ENCODE measurements at places on chromosomes 7 and 10.

DNA sequence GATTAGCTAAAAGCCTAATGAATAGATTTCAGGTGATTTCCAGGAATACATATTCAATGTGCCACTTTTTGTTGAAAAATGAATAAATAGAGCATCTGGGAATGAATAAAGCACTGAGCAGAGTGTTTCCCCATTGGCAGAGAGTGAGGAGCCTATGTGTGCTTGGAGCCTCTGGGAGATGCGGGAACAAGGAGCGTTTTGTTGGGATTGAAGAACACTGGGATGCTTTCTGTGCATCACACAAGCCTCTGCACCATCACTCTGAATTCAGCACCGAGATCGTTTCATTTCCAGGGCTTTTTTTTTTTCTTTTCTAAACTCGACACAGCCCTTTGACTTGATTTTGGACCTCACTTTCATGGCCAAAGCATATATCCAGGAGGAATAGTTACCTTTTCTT lies 111.4 kb downstream of the BAMBI start:
- no peak for DNase-seq

GRCh38 chr10:20004087-20004523 lies 187.9 kb downstream of the PLXDC2 start:
- DNase-seq, result no peak

GRCh38 chr7:45295222-45295621 lies 137.6 kb downstream of the RAMP3 start:
- DNase-seq, result no peak

GRCh38 chr7:118802726-118803125 lies 578.2 kb downstream of the ANKRD7 start:
- no peak for DNase-seq

DNA sequence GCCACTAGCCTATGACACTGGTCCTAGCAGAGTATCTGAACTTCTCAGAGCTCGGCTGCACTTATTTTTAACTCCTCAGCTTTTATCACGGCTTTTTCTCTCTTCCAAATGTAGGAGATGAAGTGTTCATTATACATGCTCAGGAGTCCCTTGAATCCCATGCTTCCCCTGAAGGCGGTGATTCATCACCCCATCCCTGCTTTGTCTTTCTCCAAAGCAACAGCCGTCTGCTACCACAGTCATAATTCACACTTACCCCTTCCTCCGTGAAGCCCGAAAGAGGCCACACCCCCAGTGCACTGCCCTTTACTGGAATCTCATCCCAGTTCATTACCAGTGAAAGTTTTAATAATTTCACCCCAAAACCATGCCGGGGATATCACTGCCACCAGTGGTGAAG lies 301.5 kb upstream of the SHH start:
- DNase-seq, result no peak

GRCh38 chr10:93548376-93549071 lies 17.9 kb upstream of the FFAR4 start:
- no peak for DNase-seq

- DNase-seq, result no peak
Observed at GRCh38 chr7:154583454-154583853, 419.5 kb downstream of the PAXIP1 start.

- no peak for DNase-seq
Observed at GRCh38 chr10:85643171-85643844, 723.3 kb downstream of the GRID1 start.

DNA sequence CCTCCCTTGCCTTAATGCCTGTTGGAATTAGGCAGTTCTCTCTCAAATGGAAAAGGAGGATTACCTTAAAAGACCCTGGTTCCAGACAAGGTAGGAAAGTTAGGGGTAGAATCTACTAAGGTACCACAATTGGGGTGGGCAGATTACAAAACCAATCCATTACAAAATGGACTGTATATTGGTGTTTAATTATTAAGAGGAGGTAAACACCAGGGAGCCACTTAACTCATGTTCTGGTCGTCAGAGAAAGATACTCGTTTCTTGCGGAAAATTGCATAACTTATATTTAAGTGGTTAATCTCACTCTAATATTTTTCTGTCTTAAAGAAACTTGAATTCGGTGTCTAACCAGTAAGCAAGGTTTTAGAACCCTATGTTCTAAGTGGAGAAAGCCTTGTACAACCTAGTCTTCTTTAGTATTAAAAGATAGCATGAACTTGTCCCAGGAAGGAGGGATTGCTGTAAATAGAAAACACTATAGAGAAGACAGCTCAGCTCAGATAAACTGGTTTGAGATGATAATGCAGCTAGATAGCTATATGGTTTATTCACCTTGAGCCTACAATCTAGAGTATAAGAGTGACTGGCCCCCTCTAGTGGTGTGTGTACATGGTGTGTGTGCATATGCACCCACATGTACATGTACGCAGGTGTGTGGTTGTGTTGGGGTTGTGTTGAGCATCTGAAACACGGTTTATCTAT lies 58.0 kb upstream of the STRIP2 start:
- DNase-seq, result peak; percentile 5

GRCh38 chr7:134210976-134211663 lies 84.0 kb downstream of the LRGUK start:
- no peak for DNase-seq

- DNase-seq, result peak; percentile 80
Observed at GRCh38 chr10:119892188-119893065, at the start of gene SEC23IP. TSS of gene SEC23IP (plus strand) at chr10:119892730. CDS start at chr10:119892783, 53 bp downstream.

DNA sequence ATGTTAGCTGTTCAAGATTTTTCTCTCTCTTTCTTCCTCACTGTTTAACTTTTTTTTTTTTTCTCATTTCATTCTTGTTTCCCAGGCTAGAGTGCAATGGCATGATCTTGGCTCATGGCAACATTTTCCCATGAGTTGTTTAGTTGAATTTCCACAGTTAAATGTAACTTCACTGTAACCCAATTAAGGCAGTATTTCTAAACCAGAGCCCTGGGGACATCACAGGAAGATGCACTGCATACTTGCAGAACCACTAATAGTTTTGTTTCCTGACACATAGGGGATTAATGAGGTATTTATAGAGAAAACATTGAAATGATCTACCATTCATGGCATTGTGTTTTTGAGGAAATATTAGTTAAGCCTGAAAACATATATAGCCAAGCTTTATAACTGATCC lies 795.6 kb upstream of the GHITM start:
- DNase-seq, result no peak

DNA sequence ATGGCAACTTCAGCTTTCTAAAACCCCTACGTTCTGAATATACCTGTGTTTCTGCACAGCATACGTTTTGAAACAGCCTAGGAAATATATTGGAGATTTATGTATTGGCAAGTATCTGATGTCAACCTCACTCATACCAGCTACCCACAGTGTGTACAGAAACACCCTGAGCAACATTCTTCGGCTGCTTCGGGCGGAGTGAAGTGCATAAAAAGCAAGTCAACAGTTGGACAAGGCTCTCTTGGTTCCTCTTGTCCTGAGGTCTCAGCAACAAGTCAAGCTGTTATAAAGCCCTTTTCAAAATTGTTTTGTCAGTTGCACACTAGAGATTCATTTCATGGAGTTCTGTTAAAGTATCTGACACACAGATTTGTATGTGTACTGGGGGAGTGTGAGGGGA lies 40.0 kb upstream of the PAPSS2 start:
- DNase-seq, result no peak

- no peak for DNase-seq
Observed at GRCh38 chr10:93147281-93147680, 73.6 kb downstream of the CYP26A1 start.

DNA sequence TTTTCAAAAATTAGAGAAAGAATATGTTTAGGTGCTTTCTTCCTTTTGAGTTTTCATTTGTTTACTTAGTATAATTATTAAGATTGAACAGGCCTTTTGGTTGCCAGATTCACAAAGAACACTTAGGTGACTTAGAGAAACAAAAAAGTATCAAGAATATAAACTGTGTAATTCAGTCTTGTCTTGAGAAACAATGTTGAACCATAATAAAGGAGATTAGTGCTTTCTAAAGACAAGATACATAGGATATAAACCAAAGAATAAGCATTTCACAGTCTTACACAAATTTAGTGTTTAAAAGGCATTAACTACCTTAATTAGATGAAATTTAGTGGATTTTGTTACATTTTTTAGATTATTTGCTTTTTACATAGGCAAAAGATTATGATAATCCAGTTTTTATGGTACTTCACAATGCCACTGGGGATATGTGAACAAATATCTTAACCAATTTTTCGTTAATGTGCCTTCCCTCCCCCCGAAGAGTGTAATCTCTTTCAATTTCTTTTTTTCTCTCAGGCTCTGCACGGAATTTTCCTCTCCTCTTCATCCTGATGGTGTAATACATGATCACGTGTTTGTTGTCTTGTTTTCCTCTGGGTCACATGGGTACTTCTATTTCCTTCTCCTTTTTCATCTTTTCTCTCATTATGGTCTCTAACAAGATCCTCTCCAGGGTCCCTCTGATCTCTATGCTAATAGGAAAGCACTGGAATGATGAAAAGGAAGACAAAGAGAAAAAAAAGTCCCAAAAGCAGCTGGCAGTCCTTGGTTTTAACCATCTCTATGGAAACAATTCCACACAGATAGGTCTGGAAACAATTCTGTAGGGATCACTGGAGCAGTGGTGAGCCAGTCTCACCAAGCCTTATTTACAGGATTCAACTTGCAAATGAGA lies 3.7 kb upstream of the HNRNPH3 start:
- no peak for DNase-seq

DNA sequence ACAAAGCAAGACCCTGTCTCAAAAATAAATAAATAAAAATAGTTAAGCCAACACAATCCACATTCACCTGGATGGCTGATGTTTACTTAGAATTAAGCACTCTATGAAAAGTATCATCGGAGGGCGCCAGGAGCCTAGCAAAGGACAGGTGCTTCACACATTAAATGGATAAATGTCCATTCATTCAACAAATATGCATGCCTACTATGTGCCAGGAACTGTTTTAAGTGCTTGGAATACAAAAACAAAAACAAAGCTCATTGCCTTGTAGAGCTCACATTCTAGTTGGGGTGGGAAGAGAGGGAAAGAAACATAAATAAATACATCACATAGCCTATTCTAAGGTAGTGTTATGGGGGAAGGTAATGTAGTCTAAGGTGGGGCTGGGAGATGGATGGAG lies 4.1 kb downstream of the BAIAP2L1 start:
- no peak for DNase-seq

- no peak for DNase-seq
Observed at GRCh38 chr10:3503299-3503698, 281.7 kb downstream of the KLF6 start.

GRCh38 chr7:39733881-39734632 lies 110.7 kb downstream of the RALA start:
- DNase-seq, result no peak

DNA sequence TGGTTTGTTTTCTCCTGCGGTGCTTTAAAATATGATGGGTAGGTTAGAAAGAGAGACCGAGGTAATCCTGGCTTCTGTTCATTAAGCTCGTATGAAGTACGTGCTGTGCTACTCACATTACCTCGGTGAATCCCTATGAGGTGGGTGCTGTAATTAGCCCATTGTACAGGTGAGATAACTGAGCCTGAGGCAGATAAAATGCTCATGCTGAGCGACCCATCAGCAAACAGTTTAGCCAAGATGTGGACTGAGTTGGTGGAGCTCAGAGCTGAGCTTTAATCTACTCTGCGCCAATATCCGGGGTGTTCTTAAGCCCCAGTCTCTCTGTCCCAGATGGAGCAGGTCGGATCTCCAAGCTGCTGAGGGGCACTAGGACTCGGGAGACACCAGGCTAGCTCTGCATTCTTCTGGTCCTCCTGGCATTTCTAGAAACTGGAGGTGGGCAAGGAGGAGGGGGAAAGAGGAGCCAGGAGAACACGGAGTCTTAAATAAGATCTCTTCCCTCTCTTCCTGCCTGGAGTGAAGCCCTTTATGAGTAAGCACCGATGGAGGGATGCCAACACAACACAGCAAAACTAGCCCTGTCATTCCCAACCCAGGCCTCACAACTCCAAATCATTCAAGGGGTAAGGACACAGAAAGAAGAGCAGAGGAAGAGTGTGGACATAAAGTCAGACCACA lies 458.5 kb downstream of the KCNMA1 start:
- no peak for DNase-seq

DNA sequence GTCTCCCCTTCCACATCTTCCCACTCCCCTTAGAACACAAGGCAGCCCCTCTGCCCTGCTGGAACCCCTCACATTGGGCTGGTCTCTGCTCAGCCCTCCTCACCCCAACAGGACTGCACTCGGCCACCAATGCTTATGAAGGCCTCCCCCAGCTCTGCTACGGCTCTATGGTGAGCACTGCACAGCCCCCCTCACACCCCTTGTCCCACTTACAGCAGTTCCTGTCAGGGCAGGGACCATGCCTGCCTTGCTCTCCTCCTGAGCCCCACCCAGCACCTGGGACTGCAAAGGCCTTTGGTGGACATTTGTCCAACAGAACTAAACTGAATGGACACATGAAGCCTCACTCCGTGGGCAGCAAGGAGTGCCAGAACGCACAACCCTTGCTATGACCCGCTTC lies 171.9 kb downstream of the GRID1 start:
- no peak for DNase-seq

DNA sequence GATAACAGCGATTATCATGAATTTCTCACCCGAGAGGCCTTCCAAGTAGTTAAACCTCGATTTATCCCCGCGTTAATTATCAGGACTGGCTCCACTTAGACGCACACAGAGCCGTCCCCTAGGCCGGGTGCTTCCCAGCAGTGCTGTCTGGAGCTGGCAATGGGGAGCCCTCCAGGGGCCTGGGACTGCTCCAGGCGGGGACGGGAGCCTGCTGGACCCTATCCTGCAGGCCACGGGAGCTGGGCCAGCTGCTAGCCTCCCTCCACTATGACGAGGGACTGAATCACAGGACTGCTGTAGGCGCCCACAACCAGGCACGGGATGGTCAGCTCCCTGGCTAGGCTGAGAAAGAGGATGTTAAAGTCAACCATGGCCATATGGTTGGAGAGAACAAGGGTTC lies 229.1 kb downstream of the ELFN1 start:
- DNase-seq, result no peak

GRCh38 chr10:34427911-34428216 lies 387.2 kb downstream of the PARD3 start:
- DNase-seq, result no peak

DNA sequence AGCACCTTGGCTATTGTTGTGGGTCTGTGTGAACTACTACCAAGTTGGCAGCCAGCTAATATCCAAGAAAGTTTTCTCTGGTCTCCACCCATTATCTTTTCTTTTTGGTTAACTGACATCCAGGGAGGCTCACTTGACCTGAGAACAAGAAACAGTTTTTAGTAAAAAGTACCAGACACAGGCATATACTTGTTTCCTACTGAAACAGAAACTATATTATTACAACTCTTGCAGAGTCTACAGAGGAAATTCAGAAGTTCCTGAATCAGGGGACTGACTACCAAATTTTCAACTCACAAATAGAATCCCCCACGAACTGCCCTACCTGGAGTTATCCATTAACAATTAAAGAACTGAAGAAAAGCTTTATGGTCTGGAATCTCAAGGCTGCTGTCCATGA lies 168.9 kb downstream of the KCND2 start:
- no peak for DNase-seq

GRCh38 chr7:142746264-142746663 lies 3.0 kb upstream of the PRSS1 start:
- DNase-seq, result no peak

GRCh38 chr10:86285136-86285790 lies 81.3 kb downstream of the GRID1 start:
- no peak for DNase-seq
